ENCODE measurements at places on chromosomes 12 and 14.

DNA sequence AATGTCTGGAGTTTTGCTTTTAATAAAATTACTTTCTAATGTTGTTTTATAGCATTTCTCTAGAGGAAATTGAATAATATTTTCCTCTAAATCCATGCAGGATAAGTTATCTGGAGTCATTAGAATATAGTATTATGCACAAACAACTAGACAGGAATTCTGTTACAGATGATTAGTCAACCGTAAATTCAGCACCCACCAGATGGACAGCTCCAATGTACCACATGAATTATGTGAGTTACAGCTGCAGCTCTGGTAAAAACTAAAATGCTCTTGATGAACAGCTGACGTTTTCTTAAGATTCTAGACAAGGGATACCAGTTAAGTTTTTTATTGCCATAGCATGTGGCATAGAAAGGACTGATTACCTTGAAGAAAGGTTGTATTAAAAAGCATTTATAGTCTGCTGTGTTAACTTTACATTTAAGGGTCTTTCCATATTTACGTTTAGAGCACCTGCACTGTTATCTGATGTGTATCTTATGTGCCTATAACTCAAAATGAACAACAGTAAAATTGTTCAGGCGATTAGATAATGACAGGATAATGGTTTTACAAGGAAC lies 321.4 kb upstream of the LRFN5 start:
- peak; percentile 57 for DNase-seq

DNA sequence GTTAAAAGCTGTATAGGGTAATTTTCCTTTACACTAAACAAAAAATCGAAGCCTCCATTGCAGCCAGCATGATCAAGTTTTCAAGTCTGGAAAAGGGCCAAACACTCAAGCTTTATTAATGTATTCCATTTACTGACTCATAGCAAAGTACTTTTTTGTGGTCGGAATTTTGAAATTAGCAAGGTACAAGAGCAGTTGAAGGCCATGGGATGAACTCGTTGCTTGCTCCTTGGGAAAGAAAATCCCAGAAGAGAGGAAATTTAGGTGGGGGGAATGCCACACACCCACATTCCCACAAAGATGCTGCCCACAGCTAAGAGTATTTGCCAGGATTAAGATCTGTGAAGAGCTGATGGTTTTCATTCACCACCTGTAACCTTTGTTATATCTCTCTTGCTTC lies 333.7 kb downstream of the EGLN3 start:
- no peak for DNase-seq

DNA sequence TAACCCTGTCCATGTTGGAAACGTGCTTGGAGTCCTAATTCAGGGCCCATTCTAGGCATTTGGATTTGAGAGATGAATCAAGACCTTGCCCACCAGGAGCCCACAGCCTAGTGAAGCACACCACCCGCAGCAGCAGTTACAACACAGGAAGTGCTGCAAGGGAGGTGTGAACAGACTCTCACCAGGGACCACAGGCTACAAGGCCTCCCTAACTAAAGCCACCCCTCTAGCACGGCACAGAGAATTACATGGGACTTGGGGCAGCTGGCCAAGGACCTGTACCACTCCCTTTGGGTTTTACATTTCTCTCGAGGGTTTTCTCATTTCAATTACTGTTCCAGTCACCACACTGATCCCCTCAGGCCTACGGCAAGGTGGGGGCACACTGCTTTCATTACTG lies 49.5 kb upstream of the FOXN3 start:
- no peak for DNase-seq

DNA sequence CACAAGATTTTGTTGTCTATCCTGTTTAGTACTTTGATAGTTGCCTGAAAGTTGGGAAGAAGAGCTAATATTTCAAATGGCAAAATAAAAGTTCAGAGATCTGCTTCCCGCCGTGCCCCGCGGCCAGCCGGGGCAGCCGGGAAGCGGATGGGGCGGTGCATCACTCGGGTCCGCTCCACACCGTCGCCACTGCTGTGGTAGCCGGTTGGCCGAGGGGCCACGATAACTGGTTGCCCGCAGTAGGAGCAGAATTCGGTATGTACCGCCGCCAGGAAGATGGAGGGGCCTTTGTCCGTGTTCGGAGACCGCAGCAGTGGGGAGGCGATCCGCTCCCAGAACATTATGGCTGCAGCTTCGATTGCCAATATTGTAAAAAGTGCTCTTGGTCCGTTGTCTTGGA lies 427.2 kb upstream of the PDE3A start:
- DNase-seq: no peak

DNA sequence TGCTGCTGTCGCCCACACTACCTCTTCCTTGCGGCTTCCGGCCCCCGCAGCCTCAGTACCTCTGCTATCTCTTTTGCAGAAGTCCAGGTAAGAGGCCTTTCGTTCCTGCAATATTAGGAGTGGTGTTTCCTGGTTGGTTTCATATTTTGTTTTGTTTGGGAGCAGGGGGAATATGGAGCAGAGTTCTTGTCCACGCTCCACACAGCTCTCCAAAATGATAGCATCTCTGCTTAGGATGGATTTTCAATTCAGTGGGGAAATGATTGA lies 768 bp downstream of the OXA1L start:
- no peak for DNase-seq
